Left ventricle myocardium superior (tissue), 1 donor: ENCODE measurements at places on chromosomes 11 and 22. TPM values are rescaled to one million over a fixed set of nuclear protein-coding genes. Genes with fewer than 3 reads are reported as not detected.
A peak's percentile ranks its signal among the peaks of the same experiment; 100 is the strongest.

LRRC56 gene
- total RNA-seq: 0.22 TPM

DNA sequence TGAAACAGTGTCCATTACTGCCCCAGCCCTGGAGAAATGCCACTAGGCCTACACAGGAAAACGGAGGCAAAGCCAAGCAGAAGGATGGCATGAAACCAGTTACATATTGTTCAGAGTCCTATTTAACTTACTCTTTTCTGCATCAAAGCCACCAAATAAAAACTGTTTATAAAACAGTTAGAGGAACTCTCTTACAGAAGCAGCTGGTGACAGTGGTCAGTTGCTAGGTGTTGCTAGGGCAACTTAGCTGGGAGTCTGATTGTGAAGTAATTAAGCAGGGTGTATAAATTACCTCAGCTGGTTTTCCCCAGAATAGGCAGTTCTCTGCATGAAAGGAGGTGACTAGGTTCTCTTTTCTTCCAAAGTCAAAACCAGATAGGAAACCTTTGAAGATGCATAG is 115.6 kb upstream of the ZBED5 start:
- DNase-seq: no peak

DNA sequence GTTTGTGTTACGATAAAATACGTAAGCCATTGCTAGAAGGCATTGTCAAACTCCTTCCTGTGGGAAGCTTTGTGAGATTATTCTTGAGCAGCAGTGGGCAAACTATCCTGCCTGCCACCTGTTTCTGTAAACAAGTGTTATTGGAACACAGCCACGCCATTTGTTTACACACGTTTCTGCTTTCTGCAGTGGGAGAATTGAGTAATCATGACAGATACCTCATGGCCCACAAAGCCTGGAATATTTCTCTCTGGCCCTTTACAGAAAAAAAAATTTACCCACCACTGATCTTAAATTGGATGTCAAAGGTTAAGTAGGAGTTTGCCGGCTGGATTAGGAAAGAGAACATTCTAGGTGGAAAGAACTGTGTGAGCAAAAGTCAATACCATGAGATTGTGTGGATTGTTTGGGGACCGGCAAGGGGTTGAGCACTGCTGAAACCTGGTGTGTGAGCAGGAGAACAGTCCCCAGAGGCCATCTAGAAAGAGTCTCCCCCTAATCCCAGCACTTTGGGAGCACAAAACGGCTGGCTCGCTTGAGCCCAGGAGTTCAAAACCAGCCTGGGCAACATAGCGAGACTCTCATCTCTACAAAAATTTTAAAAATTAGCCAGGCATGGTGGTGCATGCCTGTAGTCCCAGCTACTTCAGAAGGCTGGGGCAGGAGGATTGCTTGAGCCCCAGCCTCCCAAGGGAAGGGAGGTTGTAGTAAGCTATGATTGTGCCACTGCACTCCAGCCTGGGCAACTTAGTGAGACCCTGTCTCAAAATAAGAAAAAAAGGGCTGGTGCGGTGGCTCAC is 6.0 kb upstream of the PLA2G6 start:
- no peak for DNase-seq

NFRKB gene
- 12.3 TPM for total RNA-seq

DNA sequence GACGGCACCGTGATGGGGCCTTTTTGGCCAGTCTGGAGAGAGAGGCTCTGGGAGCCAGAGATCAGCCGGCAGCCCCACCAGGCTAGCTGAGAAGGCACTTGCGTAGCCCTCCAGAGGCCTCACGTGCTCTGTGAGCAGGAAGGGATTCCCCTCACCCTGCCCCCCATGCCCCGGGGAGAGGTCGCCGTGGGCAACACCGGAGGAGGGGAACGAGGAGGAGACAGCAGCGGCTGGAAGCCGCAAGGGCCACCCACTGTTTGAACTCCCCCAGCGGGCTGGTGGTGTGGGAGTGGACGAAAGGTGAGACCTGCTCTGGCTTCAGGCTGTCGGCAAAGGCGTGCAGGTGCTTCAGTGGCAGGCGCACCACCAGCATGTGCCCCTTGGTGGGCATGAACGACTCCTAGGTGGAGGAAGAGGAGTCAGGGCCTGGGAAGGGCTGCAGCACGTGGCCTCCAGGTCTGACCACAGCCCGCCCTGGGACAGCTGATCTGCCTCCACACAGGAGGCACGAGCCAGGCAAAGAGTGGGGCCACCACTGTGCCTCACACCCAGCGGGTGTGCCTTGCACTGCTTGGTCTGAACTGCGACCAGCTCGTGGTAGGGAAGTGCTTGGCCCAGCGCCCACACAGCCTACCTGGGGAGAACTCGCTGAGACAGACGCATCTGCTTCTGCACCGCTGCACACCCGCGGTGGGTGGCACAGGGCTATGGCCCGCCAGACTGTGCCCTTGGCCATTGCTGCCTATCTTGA is 99.9 kb downstream of the MED15 start:
- no peak for DNase-seq

DNA sequence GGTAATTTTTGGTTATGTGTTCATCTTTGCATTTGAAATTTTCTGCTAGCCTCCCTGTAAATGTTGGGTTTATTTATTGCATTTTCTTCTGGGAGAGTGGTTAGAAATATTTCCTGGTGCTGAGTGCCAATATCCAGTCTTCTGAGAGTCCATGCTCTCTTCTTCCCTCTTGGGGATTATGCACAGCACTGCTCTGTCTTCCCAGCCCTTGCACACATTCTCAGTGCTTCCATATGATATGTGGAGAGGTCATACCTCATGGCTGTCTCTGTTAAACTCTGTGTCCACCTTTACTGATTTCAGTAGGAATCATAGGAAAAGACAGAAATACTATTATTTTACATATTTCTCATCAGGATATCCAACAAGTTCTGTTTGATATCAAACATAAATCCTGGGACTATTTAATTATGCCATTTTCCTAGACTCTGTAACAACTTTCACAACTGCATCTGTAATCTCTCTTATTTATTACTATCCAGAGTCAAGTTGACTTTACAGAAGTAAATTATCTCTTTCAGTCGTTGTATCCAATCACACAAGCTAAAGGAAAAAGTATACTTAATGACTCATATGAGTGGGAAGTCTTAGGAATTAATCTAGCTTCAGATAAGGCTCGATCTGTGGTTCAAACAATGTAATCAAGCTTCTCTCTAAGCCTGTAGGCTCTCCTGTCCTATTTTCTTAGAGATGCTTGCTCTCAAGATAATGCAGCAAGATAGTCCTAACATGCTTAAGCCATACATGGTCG is 2.7 kb upstream of the NXPE1 start:
- no peak for DNase-seq

GRCh38 chr11:78420255-78420764 is 2.7 kb upstream of the GAB2 start:
- peak; percentile 73 for DNase-seq
